ENCODE measurements at places on chromosomes 1 and 21. TPM values are rescaled to one million over a fixed set of nuclear protein-coding genes. Genes with fewer than 3 reads are reported as not detected.
A peak's percentile ranks its signal among the peaks of the same experiment; 100 is the strongest.

GRCh38 chr1:46805755-46806154 is 6.9 kb downstream of the CYP4B1 start:
- DNase-seq: no peak

GRCh38 chr1:3063379-3064295 is 5.4 kb upstream of the PRDM16 start:
- peak; percentile 56 for DNase-seq

The PGBD5 gene
- 0.28 TPM for total RNA-seq

DNA sequence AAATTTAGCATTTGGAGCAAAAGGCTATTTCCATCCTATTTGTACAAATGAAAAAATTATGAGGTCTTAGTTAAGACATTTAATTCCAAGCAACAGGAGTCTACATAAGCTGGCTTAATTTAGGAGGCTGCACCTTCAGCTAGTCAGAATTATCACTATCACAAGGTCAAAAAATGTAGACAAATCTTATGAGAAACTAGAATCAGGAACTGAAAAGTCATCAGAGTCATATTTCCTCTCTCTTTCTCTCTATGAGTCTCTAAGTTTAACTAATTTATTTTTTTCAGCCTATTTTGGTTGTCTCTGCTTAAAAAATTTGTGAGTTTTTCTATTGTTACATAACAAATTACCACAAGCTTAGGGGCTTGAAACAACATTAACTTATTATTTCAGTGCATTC is 807.1 kb upstream of the PRMT6 start:
- DNase-seq: no peak

GRCh38 chr1:226093621-226094020 is 31.1 kb downstream of the H3-3A start:
- peak; percentile 39 for DNase-seq

The SERPINC1 gene
- not detected for total RNA-seq

- DNase-seq: no peak
These were observed 563.5 kb upstream of the B3GALT2 start for GRCh38 chr1:193749868-193750267.
